Prostate gland (tissue), 2 donors: ENCODE measurements at places on chromosomes 7 and 10. TPM values are rescaled to one million over a fixed set of nuclear protein-coding genes. Genes with fewer than 3 reads are reported as not detected.

The FAM171A1 gene
- 24.2 TPM for total RNA-seq

DNA sequence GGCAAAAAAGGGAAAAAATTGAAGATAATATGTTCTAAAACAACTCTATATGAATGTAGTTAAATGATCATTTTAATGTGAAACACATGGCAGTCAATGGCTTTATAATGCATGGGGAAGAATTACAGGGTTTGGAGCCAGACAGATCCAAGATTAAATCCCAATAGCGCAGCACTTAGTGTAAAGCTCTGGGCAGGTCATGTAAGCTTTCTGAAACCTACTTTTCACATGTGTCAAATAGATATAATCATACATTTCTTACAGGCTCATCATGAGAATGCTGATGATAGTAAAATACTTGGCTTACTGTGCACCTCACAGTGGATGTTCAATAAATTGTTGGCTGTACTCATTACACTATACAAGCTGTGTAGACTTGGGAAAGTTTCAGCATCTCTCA is 48.0 kb upstream of the ZNF365 start:
- no peaks in the 10 kb centered on the region for H3K36me3 ChIP-seq
- no peaks in the 10 kb centered on the region for H3K27me3 ChIP-seq
- DNase-seq, result no peak
- no peaks in the 10 kb centered on the region for H3K4me1 ChIP-seq

The PNLIPRP1 gene
- total RNA-seq, result not detected

GRCh38 chr7:47572939-47573757 is 8.8 kb downstream of the TNS3 start:
- no peak for DNase-seq
- peaks cover 5% of the 10 kb centered on the region for H3K4me1 ChIP-seq
- H3K27ac ChIP-seq, result peak overlapping the region; percentile 49

GRCh38 chr7:149607683-149608082 is 110.1 kb upstream of the ZNF746 start:
- no peaks in the 10 kb centered on the region for H3K4me1 ChIP-seq
- no peak overlapping the region for H3K4me3 ChIP-seq
- no peak overlapping the region for H3K27ac ChIP-seq
- DNase-seq, result no peak

The MKRN1 gene
- total RNA-seq, result 108 TPM

- H3K36me3 ChIP-seq, result no peaks in the 10 kb centered on the region
- no peak overlapping the region for H3K4me3 ChIP-seq
- DNase-seq, result no peak
- H3K4me1 ChIP-seq, result no peaks in the 10 kb centered on the region
Measured at GRCh38 chr10:47332371-47332770, 10.1 kb downstream of the GDF2 start.

DNA sequence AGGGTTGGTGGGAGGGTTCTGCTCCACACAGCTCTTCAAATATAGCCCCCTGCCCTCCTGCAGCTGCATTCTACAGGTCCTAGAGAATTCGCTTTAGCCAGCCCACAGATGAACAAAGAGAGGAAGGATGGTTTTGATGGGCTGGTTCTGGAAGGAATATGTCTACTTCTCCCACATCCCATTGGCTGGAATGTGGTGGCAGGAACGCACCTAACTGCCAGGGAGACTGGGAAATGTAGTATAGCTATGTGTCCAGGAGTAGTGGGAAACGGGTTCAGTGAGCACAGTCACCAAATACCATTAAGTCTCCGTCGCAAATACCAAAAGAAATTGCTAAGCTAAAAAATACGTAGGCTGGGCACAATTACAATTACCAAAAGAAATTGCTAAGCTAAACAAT is 7.3 kb upstream of the PTER start:
- no peak for DNase-seq
- no peaks in the 10 kb centered on the region for H3K4me1 ChIP-seq
- H3K27ac ChIP-seq, result no peak overlapping the region
- H3K27me3 ChIP-seq, result no peaks in the 10 kb centered on the region

- DNase-seq, result no peak
- no peak overlapping the region for H3K4me3 ChIP-seq
- H3K27ac ChIP-seq, result no peak overlapping the region
- H3K27me3 ChIP-seq, result no peaks in the 10 kb centered on the region
Measured at GRCh38 chr7:91455411-91455810, 191.2 kb downstream of the FZD1 start.

The PPP1R17 gene
- not detected for total RNA-seq

The SLC18A3 gene
- not detected for total RNA-seq

The ANKRD30A gene
- 1.5 TPM for total RNA-seq

The ACBD5 gene
- total RNA-seq, result 33.7 TPM

DNA sequence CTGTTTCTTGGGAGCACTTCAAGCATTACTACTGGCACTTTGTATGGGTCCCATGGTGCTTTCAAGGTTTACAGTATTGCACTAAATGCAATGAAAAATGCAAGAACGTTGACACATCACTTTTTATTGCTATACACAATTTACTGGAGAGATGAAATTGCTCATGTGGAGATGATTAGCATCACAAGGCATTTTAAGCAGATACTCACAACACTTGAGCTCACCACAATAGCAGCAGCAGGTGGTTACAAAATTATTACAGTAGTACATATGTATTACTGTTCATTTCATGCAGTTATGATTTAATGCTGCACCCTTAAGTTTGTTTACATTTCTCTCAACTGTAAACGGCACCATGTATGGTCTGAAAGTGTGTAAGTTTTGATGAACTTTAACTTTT is 537.7 kb downstream of the GRM8 start:
- H3K27me3 ChIP-seq, result no peaks in the 10 kb centered on the region
- no peaks in the 10 kb centered on the region for H3K4me1 ChIP-seq
- H3K4me3 ChIP-seq, result no peak overlapping the region
- no peak overlapping the region for H3K27ac ChIP-seq
- H3K36me3 ChIP-seq, result no peaks in the 10 kb centered on the region

GRCh38 chr7:33932832-33933468 is 27.6 kb downstream of the BMPER start:
- no peaks in the 10 kb centered on the region for H3K27me3 ChIP-seq
- H3K36me3 ChIP-seq, result no peaks in the 10 kb centered on the region
- no peaks in the 10 kb centered on the region for H3K4me1 ChIP-seq
- DNase-seq, result peak; percentile 77

The TFR2 gene
- 0.59 TPM for total RNA-seq

- no peaks in the 10 kb centered on the region for H3K4me1 ChIP-seq
- no peak within 1 kb of the TSS for H3K27ac ChIP-seq
- H3K27me3 ChIP-seq, result no peaks in the 10 kb centered on the region
- no peak for DNase-seq
- peak within 1 kb of the TSS; percentile 32 for H3K4me3 ChIP-seq
Measured at GRCh38 chr10:100519311-100520051, at the start of gene SEC31B. Gene SEC31B (minus strand): TSS chr10:100519861. CDS start chr10:100516952, 2,909 bp downstream.

DNA sequence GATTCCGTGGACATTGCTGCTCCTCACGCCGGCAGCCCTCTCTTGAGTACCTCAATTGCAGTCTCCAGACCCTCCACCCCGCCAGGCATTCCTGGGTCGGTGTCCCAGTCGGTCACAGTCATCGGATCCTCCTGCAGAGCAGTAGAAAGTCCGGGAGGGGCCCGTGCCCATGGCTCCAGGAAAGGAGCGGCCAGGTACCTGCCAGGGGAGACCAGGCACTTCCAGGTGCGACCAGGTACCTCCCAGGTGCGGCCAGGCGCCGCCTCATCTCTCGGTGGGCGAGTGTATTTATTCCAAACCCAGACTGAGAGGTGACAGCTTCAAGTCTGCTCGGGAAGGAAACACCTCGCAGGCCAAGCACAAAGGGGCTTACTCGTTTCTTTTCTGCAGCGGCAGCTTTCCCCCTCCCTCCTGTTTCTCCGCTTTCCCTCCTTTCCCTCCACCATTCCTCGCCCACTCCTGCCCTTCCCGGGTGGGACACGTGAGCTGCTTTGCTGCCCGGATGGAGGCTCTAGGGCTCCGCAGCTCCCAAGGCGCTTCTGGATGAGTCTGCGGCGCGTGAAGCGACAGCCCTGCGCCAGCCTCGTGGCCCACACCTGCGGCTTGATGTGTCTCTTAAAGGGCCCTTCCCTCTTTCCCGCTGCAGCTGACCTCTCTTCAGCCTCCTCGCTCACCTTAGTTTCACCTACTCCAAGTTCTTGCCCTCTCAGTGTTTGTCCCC is 39.4 kb upstream of the AGK start:
- no peaks in the 10 kb centered on the region for H3K36me3 ChIP-seq
- no peak overlapping the region for H3K27ac ChIP-seq
- peak; percentile 11 for DNase-seq
- H3K27me3 ChIP-seq, result no peaks in the 10 kb centered on the region
- peak overlapping the region; percentile 19 for H3K4me3 ChIP-seq
- no peaks in the 10 kb centered on the region for H3K4me1 ChIP-seq

- no peaks in the 10 kb centered on the region for H3K27me3 ChIP-seq
- H3K27ac ChIP-seq, result no peak overlapping the region
- H3K4me1 ChIP-seq, result no peaks in the 10 kb centered on the region
- H3K4me3 ChIP-seq, result no peak overlapping the region
Measured at GRCh38 chr7:64863021-64863420, 40.1 kb upstream of the ZNF273 start.

DNA sequence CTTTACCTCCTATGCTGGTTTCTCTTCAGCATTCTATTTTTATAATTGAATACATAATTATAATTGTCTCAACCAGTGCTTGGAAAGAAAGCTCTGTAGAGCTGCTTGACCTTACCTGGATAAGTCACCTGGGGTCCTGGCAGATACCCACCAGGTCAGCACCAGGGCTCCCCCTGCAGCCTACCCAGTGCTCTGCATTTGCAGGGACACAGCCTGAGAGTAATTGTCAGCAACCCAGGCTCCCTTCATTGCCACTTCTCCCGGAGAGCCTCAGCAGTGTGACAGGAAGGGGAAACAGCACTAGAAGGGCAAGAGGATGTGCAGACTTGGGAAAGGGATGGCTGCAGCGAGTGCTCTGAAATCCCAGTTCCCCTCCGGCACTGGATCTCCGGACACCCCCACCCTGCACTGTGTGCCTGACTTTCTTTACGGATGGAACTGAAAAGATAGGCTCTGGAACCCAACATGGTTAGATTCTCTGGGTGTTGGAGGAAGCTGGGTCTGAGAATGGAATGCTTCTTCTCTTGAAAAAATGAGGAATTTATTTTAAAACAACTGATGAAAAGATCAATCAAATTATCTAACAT is 11.4 kb upstream of the PAX4 start:
- no peak overlapping the region for H3K27ac ChIP-seq
- no peaks in the 10 kb centered on the region for H3K4me1 ChIP-seq
- no peaks in the 10 kb centered on the region for H3K27me3 ChIP-seq
- no peak for DNase-seq
- H3K4me3 ChIP-seq, result no peak overlapping the region
- H3K36me3 ChIP-seq, result no peaks in the 10 kb centered on the region
